ENCODE measurements at places on chromosomes 1 and 21.

GRCh38 chr1:227451954-227452353 is 111.4 kb upstream of the ZNF678 start:
- no peak for DNase-seq

GRCh38 chr1:18561967-18562366 is 68.7 kb upstream of the PAX7 start:
- DNase-seq = no peak

DNA sequence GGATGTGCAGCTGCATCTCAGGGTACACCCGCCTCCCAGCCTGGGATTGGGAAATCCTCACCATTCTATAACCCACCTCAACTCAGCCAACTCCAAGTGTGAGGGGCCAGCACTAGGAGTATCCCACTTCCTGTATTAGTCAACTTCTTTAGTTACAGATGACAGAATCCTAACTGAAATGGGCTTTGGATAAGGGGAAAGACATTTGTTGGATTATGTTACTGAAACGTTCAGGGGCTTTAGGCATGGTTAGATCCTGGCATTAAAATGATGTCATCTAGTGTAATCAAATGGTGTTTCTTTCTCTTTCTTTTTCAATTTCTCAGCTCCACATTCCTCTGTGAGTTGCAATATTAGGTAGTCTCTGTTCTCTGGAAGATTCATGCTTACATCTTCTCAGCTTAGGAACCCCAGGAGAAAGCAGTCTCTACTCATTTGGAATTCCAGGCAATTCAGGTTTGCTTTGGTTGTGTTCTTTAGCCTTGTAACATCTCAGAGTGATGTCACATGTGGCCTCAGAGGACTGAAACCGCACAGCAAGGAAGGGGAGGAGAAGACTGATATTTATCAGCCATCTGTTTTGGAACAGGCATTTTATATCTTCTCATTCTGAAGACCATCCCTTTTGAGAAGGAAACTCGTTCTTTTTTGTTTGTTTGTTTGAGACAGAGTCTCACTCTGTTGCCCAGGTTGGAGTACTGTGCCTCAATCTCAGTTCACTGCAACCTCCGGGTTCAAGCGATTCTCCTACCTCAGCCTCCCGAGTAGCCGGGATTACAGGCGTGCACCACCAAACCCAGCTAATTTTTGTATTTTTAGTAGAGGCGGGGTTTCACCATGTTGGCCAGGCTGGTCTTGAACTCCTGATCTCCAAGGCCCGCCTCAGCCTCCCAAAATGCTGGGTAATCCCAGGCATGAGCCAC is 18.9 kb upstream of the TMEM54 start:
- no peak for DNase-seq

DNA sequence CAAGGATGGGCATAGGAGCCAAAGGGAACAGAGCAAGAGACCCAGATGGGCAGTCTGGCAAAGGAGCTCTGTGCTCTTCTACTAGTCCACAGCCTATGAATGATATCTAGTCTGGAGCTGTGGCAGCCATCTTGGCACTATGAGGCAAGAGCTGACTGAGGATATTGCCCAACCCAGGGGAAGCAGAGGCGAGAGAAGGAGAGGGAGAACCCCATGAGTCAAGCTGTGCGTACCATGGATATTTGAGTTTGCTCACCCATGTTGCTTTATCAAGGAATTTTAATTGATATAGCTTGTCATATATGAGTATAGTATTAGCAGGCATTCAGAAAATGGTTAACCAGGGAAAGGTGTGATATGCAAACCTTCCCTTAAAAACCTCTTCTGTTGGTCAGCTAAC is 420.9 kb downstream of the PRDM2 start:
- DNase-seq = no peak

GRCh38 chr1:200491103-200491502 is 81.3 kb upstream of the ZNF281 start:
- DNase-seq = no peak

DNA sequence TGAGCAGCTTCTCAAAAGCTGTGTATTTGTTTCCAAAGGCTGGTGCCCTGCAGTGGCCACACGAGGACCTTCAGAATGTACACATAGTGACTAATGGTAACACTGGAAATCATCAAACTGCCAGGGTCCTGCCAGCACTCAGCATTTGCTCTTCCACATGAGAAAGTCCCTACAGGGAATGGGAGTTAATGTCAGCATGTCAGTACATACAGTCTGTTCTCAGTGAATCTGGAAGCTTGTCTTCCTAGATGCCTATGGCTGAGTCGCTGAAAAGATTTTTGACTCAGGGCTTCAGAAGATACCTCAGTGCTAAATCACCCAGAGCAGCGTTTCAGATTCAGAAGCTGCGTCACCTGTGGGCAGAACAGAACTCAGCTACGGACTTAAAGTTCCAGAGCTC is 108.2 kb downstream of the CDC7 start:
- DNase-seq = no peak

DNA sequence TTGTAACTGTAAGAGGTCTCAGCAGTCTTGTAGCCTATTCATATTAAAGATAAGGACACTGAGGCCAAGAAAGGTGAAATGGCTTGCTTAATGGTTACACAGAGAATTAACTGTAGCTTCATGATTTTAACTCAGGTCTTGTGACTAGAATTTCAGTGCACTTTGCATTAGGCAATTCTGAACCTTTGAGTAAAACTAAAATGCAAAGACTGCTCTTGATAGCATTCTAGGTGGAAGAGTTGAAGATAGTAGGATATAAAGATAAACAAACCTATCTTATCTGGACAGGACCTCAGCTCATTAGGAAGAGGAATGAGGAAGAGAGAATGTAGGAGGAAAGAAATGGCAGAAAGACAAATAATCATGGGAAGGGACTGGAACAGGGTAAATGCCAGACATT is 68.6 kb upstream of the RGL1 start:
- DNase-seq = no peak

Measured in cortex of kidney (tissue), 1 donor.